ENCODE measurements at places on chromosomes 3 and 15.

DNA sequence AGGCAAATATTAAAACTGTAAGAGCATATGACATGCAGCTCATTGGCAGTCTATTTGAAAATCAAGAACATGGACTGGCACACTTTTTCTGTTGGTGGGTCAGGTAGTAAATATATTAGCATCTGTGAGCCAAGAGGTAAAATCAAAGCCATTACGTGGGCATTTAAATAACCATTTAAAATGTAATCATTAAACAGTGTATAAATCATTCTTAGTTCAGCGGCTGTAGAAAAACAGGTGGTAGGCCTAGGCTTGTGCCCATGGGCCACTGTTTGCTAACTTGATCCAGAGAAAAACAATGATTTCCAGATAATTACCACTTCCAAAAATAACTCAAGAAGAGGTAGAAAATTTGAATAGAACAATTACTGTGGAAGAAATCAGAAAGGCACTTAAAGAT is 105.1 kb downstream of the CHST2 start:
- DNase-seq, result no peak

DNA sequence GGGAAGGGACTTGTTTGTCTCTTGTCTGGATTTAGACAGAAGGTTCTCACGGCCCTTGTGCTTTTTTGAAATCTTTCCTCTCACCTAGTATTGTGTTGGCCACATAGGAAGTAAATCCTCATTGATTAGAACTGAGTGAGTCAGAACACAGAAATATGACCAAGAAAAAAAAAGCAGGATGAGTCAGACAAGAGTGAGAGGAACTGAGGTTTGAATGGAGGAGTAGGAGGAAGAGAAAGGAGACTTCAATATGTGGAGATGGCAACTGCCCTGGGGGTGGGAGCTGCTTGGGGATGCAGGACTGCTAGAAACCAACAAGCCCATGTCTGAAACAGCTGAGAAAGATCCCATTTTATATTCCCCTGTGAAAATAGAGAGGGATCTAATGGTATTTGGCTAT is 194.1 kb upstream of the ZBTB20 start:
- no peak for DNase-seq

DNA sequence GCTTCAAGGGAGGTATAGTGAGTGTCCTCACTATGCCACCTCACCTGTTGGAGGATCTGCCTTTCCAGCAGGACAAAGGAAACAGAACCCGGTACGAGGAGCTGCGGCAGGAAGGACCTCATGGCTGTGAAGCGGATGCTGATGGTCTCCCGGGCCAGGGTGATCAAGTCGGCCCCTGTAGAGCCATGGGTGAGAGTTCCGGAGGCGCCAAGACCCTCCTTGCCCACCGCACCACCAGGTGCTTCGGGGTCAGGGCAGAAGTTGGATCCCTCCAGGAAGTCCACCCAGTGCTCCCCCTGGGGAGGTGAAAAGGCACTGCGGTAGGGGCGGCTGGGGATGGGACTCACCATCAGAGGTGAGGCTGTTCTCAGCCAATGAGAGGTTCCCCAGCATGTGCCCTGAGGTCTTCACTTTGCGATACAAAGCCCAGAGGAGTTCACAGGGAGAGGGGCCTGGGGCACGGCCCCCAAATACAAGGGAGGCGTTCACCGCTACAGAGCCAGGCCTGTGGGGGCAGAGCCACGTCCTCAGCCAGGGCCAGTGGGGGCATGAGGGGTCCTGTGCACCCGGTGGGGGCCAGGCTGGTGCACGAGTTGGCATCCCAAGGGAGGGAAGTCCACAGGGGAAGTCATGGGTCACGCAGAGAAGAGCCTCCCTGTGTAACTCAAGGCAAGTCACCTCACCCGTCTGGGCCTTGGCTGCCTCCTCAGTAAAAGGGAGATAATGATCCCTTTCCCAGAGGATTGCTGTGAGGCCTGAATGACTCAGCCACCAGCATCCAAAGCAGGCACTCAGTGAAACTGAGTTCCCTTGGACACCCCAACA is 27.7 kb downstream of the C15orf39 start:
- DNase-seq, result no peak

GRCh38 chr3:149233323-149233722 is 11.7 kb upstream of the CP start:
- DNase-seq, result no peak

- no peak for DNase-seq
Measured at GRCh38 chr3:111936967-111937366, 41.9 kb upstream of the ABHD10 start.

- no peak for DNase-seq
Measured at GRCh38 chr3:124882816-124883747, 4.1 kb downstream of the ITGB5 start.

DNA sequence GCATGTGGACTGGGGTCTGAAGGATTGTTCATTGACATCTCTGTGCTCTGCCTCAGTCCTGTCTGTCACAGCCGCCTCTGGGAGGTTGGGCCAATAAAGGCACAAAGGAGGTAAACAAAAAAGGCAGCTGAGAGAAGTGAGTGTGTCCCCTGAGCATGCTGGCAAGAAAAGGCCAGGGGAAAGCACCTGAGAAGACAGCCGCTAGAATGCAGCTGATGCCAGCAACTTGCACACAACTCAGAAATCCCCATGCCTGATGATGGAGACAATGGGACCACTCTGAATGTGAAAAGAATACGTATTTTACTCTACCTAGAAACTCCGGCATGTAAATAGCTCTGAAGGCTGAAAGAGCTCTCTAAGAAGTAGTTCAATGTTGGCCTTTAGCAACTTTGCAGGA is 118.7 kb downstream of the KCNH8 start:
- no peak for DNase-seq

DNA sequence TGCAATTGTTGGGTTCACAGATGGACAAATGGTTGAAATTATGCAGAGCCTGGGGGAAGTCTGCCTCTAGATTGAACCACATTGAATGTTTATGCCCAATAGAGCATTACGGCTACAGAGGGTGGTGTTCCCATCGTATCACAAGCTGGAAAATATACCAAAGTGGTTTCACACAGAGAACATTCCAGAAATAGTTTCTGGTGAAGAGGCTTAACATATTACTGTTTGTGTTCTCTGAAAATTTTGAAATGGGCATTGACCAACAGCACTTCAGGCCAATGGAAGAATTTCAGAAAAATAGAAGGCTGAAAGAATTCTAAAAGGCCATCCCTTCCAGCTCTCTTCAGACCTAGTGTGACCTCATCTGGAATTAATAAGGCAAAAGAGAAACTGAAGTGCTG is 203.9 kb downstream of the NEK10 start:
- no peak for DNase-seq

DNA sequence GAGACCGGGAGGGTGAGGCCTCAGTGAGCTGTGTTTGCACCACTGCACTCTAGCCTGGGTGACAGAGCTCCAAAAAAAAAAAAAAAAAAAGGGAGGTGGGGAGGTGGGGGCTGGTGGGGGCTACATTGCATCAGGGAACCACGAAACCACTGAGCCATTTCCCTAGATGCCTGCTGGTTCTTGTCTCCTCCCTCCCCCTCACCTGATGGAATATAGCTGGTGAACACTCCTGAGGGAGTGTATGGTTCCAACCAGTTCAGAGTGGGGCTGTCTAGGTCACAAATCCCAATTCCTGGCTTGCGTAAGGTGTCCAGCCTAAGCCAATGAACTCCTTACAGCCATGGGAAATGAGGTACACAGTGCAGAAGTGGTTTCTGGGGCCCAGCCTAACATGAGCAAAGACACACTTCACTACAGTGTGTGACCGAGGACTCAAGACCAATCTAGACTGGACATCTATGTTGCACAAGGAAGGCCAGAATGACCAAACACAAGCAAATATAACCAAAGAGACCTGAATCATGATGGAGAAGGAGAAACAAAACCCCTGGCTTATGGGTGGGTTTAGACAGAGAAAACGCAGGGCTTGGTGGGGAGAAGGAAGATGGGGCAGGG is 39.1 kb upstream of the OSBPL11 start:
- DNase-seq, result no peak

DNA sequence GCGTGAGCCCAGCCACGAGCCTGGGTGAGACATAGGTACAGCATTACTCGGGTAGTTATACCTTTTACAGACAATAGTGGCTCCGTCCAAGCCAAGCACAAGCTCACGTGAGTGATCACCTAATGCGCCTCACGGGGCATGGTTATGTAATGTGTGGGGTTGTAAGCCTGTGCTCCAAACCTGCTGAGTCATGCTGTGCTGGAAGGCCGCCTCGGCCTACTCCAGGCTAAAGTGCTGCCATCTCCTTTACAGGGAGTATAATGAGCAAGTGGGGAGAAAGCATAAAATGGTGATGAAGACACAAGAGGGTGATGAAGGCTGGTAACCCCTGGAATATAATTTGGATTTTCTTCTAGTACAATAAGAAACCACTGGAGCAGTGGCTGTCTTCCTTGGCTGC is 175.8 kb upstream of the STT3B start:
- no peak for DNase-seq

DNA sequence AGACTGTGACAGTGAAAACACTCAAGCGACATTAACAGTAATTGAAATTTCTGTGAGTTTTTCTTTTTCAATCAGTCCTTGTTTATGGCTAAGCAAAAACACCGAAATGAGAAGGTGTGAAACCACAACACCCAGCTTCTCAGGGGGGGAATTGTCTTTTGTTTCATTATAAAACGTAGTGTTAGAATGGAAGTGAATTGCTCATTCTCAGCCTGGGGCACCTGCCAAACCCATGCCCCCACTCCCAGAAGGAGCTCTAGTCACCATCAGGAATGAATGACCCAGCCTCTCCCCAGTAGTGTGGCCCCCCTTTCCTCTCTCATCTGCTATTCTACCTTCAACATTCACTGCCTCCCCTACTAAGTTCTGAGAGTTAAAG is 185.8 kb upstream of the CFAP20DC start:
- no peak for DNase-seq

DNA sequence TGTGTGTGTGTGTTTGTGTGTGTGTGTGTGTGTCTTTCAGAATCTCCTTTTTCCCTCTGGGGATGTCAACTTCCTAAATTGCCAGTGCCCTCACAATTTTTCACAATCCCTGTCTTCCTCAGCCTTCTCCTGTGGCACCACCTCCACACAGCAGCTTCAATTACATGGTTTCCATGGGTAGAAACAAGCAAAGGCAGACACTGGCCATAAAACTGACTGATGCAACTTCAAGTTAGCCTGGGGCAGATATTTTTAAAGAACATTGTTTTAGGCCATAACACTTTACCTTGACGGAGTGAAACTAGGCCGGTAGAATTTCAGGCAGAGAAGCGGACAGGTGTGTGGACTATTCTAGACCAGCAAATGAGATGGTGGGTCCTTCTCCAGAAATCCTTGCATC is 405.8 kb upstream of the SUCLG2 start:
- DNase-seq, result no peak

GRCh38 chr15:89030311-89030710 is 57.9 kb upstream of the ABHD2 start:
- no peak for DNase-seq

DNA sequence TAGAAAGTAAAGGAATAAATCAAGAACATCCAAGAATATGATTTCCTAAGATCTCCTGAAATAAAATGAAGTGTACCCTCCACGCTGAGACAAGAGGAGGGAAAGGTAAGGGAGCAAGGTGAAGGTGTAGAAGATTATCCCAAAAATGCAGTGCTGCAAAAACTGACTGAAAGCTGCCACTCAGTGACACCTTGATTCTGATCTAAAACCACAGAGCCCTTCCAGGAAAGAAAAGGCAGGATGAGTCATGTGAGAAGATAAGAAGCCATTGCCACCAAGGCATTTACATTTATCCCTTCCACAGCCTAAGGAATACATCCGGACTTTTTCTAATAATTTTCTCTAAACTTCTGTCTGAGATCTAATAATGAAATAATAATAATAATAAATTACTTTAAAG is 49.9 kb downstream of the IGSF11 start:
- no peak for DNase-seq

DNA sequence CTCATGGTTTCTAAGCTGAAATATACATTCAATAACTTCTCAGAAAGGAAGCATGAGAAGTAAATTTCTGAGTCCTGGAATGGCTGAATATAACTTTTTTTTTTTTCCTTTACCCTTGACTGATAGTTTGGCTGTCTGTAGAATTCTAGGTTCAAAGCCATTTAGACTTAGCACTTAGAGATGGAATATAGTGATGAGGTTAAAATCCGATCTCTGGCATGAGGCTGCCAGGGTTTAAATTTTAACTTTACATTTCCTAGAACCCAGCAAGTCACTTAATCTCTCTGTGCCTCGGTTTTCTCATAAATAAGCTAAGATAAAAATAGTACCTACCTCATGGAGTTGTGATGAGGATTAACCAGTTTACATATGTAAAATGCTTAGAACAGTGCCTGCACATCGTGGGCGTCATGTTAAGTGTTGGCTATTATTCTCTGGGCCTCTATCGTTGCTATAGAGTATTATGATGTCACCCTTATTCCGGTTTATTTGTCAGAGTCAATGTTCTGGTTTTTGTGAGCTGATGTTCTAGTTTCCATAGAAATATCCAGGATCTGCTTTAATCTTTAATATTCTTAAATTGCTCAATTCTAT is 199.8 kb upstream of the TLE3 start:
- no peak for DNase-seq

DNA sequence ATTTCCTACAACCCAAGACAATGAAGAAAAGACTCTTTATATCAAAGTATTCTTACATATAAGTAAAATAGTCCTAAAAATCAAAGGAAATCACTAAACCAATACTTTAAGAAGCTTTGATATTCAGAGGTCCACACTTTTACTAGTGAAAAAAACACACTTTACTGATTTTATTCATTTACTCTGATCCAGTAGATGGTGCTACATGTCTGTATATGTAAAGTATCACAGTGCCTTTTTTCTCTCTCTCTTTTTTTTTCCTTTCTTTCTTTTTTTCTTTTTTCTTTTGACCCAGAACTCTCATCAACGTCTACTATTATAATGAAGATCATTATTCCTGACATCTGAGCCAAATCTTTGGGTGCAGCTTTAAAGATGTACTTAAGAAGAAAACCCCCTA is 10.8 kb upstream of the CCDC39 start:
- no peak for DNase-seq

DNA sequence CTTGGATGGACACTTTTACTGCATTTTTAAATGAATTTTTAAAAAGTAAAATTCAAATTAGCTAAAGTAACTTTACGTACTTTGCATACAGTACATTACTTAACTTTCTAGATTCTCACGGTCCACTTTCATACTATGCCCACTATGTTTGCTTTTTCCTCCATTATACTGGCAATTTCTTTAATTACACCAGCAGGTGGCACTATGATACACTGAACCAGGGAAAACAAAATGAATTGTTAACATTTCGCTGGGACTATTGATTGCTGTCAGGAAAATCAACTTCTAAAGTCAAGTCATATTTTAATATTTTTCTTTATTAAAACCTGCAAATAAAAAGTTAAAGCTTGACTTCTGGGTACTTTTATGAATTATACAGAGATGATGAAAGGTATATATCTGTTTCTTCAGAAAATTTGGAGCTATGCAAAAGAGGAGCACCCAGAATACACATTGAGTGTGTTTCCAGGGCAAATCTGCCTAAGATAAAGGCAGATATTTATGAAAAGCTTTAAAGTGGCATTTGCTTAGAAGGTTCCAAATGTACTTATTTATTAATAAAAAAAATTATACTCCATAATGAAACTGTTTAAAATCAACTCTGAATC is 21.8 kb upstream of the POU1F1 start:
- DNase-seq, result peak; percentile 36
